ENCODE measurements at places on chromosomes 7 and 10.

DNA sequence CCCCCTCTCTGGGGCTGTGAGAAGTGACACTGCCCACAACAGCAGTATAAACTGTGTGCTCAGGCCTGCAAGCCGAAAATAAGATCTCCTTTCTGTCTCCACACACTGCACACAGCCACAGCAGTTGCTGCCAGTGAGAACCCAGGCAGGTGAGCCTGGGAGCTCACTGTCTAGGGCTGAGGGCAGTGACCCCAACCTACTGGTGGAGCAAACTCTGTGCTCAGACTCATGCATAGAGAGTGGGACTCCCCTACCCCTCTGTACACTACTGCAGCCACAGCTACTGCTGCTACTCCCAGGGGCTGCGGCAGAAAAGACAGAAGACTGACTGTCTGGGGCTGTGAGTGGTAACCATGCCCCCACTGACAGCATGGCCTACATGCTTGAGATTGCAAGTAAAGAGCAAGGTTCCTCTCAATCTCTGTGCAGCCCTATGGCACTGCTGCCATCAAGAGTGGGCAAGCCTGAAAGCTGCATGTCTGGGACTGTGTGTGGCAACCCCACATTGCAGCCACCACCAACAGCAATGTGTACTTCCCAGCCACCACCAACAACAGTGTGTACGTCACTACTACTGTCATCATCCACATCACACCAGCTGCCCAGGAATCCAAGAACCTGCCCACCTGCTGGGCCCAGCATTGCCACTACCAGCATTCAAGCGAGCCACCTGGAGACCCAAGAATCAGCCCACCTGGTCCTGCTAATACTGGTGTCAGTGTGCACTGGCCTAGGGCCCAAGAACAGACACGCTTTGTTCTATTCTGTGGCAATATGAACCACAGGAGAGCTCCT, 226.1 kb downstream of the XPNPEP1 start:
- DNase-seq = no peak

GRCh38 chr7:2383543-2384274, 19.7 kb upstream of the CHST12 start:
- no peak for DNase-seq

DNA sequence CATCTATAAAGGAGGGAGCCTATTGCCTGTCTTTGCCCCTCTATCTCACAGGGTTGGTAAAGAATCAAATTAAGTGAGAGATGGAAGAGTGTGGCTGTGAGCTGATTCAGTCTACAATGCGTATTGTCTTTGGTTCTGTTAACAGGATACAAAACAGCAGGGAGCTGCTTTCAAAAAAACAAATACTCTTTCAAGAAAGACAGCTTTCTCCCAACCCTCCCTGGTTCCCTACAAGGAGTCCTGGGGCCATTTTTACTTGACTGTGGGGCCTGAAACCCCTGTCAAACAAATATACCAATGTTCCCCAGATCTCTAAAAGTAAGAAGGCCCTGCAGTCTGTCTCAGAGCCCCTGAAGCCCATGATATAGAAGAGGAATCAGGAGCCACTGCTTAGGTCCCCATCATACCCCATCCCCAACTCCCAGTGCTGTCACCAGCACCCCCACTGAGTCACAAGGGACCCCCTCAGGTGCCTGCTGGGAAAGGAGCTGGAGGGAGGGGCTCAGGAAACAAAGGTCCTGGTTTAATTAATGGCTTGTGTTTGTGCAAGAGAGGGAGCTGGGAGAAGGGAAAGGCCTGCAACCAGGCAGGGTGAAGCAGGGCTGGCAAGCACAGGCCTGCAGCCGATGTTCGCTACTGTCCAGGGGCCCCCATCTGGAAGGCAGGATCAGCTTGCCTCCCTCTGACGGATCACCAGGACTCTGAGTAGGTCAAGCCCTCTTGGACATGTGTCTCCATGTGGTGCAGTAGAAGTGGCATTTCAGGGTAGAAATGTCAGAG, 182.0 kb upstream of the GHITM start:
- no peak for DNase-seq

GRCh38 chr7:32051128-32051527, 19.1 kb downstream of the PDE1C start:
- no peak for DNase-seq

All from stimulated activated CD4-positive, alpha-beta T cell treated with anti-CD3 and anti-CD28 coated beads, Interleukin-2, amount 100 ng/mL, for 24 hours (primary cell).